ENCODE measurements at places on chromosomes 12 and 14.

GRCh38 chr12:52245962-52246569 is 13.0 kb downstream of the KRT7 start:
- no peak for DNase-seq

GRCh38 chr14:51738754-51739153 is 87.0 kb downstream of the FRMD6 start:
- DNase-seq, result no peak

DNA sequence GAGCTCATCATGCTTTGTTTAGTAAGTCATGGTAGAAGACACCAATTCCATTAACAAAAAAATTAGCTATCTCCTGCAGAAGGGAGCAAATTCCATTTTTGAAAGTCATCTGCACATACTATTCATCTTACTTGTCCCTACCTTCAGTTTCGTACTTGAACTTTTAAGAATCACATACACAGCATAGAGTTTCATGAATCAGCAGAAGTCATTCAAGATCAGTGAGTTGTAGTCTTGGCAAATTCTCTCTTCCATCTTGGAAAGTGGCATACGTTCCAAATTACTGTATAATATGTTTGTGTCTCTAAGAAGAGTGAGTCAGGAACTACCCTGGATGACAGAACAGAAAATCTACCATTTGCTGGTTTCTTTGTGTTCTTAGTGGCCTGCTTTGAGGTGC is 14.1 kb downstream of the VRK1 start:
- no peak for DNase-seq

DNA sequence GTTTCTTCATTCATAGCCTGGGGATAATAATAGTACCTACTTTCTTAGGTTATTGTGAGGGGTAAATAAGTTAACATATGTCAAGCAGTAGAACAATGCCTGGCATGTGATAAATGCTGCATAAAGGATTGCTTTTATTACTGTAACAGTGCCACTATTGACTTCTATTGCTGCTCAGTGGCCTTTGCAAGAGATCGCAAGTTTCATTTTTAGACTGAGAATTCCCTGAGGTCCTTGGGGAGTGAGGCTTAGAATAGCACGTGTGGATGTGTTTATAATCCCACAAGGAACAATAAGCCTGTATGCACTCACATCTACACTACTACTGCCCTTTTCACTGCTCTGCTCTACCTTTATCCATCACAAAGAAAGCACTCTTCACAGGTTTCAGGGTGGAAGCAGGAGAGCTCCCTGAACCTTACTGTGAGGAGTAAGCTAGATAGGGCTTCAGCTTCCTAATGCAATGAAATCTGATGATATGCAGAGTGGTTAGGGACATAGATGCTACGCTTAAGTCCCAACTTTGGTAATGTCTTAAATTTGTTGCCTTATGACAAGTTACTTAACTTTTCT is 302.6 kb downstream of the SNAPC1 start:
- no peak for DNase-seq

DNA sequence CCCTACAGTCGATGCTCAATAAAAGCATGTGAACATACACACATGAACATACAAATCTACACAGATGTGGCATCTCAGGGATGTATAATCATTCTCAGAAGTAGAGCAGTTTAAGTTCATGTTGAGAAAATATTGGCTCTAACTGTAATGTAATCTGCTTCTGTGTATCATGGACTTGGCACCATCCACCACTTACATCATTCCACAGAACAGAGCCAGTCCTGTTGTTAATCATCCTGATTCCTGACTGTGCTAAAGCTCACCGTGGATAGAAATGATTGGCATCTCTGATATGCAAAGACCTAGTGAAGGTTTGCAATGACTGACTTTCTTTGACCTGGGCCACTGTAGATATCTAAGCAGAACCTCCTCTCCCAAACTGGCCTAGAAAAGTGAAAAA is 1141.3 kb downstream of the BCL11B start:
- DNase-seq, result no peak

- DNase-seq, result no peak
Measured at GRCh38 chr14:74407801-74408154, 18.2 kb downstream of the SYNDIG1L start.

DNA sequence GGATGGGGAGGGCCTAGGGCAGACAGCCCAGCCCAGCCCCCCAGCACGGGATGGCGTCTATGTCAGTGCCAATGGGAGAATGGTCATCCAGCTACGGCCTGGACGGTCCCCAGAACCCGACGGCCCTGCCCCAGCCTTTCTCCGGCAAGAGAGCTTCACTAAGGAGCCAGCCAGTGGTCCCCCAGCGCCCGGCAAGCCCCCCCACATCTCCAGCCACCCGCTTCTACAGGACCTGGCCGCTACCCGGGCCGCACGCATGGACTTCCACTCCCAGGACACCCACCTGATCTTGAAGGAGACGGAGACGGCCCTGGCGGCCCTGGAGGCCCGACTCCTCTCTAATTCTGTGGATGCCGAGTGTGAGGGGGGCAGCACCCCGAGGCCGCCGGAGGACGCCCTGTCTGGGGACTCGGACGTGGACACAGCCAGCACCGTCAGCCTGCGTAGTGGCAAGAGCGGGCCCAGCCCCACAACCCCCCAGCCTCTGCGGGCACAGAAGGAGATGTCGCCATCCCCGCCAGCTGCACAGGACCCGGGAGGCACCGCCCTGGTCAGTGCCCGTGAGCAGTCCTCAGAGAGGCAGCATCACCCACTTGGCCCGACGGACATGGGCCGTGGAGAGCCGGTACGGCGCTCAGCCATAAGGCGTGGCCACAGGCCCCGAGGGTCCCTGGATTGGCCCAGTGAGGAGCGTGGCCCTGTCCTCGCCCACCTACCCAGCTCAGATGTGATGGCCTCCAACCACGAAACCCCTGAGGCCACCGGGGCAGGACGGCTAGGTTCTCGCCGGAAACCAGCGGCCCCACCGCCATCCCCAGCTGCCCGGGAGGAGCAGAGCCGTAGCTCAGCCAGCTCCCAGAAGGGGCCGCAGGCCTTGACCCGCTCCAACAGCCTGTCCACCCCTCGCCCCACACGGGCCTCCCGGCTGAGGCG is 21.9 kb downstream of the CEP170B start:
- no peak for DNase-seq

- no peak for DNase-seq
Measured at GRCh38 chr14:101114726-101115515, 211.4 kb upstream of the RTL1 start.

DNA sequence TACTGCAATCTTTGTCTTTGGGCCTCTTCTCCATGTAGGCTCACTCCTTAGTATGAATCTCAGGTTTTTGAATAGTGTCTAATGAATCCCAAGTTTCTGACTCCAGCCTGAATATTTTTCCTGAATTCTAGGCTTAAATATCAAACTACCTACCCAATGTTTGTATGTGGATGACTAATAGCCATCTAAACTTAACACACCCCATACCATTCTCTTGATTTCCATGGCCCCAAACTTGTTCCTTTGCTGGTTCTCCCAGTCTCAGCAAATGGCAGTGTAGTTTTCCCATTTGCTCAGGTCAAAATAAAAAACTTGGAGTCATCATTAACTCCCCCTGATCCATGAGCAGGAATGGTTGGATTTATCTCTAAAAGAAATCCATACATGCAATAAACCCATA is 18.8 kb upstream of the SDR39U1 start:
- DNase-seq, result no peak

GRCh38 chr12:91627225-91627624 is 444.6 kb upstream of the DCN start:
- DNase-seq, result no peak

DNA sequence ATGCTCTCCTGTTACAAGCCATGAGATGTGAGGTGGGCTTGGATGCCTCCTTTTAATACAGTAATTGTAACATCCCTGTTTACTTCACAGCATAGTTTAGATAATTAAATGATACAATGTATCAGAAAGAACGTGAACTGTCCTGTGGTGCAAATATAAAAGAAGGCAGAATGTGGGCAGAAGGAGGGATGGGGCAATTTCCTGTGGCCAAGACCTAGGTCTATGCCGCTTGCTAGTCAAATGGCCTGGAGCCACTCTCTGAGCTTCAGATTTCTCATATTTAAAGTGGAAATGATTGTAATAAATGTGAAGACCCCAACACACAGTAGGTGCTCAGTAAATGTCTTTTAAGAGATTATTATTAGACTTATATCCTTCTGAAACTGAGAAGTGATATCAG is 24.0 kb upstream of the EVL start:
- no peak for DNase-seq

DNA sequence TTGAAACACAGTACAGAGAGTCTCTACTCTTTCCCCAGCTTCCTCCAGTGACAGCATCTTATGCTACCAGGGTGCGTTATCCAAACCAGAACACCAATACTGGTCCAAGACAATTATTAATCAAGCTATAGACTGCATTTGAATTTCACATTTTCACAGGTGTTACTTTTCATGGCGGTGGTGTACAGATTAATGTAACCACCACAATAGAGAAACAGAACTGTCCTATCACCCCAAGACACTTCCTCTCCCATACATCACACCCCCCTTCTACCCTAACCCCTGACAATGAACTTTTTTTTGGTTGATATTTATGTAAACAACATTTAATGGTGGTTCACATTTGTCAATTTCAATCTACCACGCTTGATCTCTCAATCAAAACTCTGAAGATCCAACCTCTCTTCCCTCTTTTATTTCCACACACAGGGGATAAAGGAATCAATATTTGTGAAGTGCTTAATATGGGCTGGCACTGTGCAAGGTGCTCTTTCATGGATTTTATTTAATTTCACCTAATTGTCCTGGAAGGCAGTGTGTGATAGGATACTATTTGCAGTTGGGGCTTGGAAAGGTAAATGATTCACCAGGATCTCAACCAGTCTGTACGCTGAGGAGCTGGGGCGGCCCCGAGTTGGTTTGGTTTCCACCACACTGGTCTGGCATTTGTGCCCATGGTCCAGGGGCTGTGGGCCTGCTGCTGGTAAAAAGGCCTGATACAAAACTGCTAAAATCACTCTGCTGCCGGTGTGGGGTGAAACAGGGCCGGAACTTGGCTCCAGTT is 54.6 kb upstream of the DICER1 start:
- DNase-seq, result no peak

DNA sequence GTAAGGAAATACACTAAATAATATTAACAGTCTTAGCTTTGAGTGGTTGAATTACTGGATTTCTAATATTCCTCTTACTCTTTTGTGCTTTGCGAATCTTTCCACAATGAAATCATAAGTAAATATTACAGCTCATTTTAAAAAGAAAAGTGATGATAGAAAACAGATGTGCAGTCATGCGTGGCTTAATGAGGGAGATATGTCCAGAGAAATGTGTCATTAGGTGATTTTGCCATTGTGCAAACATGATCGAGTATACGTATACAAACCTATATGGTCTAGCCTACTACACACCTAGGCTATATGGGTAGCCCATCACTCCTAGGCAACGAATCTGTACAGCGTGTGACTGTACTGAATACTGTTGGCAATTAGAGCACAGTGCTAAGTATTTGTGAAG is 59.3 kb downstream of the SLC15A5 start:
- DNase-seq, result no peak

DNA sequence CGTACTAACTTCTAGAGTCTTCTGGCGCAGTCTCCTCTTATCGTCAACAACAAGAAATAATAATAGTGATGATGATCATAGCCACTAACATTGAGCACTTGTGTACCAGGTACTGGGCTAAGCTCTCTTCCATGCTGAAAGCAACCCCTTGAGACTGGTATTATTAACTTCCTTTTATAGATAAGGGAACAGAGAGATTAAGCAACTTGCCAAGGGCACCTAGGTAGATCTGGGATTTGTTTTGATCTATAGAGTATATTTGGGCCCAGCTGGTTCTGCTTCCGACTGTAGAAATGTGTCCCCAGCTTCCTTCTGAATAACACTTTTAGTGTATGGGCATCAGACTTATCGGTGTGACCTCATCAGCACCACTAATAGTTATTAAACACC is 1.1 kb upstream of the ZNF219 start:
- DNase-seq, result no peak

- no peak for DNase-seq
Measured at GRCh38 chr14:48113713-48114112, 438.3 kb upstream of the MDGA2 start.

GRCh38 chr14:94373708-94374107 is 14.7 kb downstream of the SERPINA1 start:
- no peak for DNase-seq

Data from stimulated activated CD4-positive, alpha-beta T cell treated with anti-CD3 and anti-CD28 coated beads, Interleukin-1b, Interleukin-23, amount 100 ng/mL, for 1 hour (primary cell).